ENCODE measurements at places on chromosomes 1 and 21.
A peak's percentile ranks its signal among the peaks of the same experiment; 100 is the strongest.

- DNase-seq, result no peak
Measured at GRCh38 chr1:245679821-245680780, 525.3 kb downstream of the KIF26B start.

DNA sequence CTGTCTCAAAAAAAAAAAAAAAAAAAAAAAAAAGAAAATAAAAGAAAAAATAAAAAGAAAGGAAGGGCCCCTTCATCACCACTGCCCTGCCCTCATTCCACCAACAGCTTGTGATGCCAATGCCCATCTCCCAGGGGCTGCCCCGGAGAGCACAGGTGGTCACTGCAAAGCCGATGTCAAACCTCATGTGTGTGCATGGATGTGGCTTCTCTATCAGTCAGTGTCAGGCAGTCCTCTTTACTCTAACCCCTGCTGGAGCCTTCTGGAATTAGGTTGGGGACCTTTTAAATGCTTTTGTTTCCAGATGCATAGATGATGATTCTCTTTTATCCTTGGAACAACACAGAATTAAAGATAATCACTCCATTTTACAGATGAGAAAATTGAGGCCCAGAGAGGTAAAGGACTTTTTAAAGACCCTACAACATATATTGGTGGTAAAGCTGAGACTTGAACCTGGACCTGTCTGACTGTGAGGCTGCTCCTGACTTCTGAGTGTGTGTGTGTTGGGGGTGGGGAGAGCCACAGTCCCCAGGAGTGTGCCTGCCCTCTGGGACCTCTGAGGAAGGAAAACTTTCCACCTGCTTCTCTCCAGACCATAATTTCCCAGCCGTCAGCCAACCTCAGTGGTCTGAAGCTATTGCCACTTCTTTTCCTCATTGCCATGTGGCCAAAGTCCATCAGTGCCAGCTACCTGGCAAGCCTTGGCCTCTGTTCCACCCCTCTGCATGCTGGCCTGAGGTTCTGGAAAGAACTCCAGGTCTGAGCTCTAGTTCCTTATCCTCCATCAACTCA is 3.0 kb upstream of the TMEM54 start:
- no peak for DNase-seq

GRCh38 chr1:201750934-201751333 is 78.0 kb upstream of the IPO9 start:
- DNase-seq, result no peak

GRCh38 chr1:232780354-232780753 is 24.9 kb upstream of the MAP10 start:
- no peak for DNase-seq

DNA sequence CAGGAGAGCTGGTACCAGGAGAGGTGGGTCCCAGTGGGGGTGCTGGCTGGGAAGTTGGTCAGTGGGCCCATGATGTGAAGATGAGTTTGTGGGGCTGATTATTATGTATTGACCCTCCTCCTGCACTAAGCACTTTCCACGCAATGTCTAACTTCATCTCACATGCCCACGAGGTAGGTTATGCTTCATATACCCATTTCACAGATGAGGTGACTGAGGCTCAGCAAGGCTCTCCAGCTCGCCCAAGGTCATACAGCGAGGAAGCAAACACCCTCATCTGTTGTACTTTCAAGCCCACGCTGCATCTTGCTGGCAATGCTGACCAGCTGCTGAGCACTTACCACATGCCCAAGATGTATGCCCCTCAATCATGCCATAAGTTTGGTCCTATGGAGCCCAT is 175.8 kb downstream of the GRIK3 start:
- no peak for DNase-seq

GRCh38 chr1:105894006-105894405 is 1162.5 kb upstream of the PRMT6 start:
- DNase-seq, result no peak

DNA sequence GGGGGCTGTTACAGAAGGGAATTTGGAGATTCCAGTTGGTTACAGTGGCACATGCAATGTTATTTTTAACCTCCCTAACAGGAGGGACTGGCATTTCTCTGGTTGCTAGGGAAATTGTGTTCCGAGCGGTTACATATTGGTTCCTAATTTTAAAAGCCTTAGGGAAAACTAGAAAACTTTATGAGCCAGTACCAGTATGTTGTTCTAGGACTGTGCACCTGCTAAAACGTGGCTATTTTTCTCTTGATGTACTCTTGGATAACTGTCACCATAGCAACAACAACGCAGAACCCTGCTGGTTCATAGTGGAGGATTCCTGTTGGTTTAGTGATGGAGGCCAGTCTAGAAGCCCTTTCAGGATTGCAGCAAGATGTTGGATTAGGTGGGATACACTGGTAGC is 68.9 kb upstream of the PGBD5 start:
- DNase-seq, result no peak

- DNase-seq, result no peak
Measured at GRCh38 chr1:64498325-64498724, 28.4 kb downstream of the CACHD1 start.

DNA sequence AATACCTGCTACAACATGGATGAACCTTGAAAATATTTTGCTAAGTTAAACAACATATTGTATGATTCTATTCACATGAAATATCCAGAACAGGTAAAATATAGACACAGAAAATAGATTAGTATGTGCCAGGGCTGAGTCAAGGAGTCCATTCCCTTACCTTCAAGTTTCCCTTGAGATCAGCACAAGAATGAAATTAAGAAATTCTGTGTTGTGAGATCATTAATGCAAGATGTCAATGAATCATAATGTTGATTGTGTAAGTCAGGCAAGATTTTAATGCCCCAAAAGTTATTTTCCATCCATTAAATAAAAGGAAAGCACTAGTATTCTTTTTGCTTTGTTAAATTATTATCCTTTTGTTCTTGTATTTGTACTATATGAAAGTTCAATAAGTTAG is 139.4 kb downstream of the MRPL39 start:
- no peak for DNase-seq

- DNase-seq, result peak; percentile 17
Measured at GRCh38 chr21:44551340-44551961, at the start of gene KRTAP10-2. Gene KRTAP10-2, minus strand, starts transcription at chr21:44551505. Its CDS starts 47 bp downstream, at chr21:44551458.

- no peak for DNase-seq
Measured at GRCh38 chr1:35763201-35763600, 6.6 kb downstream of the CLSPN start.

DNA sequence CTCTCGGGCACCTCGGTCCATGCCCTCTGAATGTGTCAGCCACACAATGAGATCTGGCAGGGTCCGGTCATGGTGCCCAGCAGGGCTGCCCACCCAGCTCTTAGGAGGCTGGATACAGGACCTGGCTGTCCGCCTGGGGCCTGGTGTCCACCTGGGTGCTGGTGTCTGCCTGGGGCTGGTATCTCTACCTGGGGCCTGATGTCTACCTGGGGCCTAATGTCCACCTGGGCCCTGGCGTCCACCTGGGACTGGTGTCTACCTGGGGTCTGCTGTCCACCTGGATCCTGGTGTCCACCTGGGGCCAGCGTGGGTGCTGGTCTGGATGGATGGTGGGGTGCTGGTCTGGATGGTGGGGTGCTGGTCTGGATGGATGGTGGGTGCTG is 45.1 kb upstream of the ACTRT2 start:
- no peak for DNase-seq

DNA sequence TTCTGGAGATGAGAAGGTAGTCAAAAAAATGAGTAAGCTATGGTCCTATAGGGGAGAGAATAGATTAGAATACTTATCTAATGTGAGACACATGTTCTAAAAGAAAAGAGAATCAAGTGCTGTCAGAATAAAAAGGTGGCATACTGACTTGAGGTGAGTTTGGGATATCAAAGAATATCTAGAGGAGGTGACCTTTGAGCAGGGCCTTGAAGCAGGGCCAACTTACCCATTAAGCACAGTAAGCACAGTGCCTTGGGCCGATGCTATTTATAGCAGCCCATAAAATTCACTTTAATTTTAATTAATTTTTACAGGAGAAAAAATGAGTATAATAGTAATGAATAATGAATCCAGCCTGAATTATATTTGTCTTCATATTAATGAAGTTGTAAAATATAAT is 92.2 kb downstream of the XPR1 start:
- DNase-seq, result no peak

- no peak for DNase-seq
Measured at GRCh38 chr1:31144442-31144841, 78.9 kb upstream of the PUM1 start.

DNA sequence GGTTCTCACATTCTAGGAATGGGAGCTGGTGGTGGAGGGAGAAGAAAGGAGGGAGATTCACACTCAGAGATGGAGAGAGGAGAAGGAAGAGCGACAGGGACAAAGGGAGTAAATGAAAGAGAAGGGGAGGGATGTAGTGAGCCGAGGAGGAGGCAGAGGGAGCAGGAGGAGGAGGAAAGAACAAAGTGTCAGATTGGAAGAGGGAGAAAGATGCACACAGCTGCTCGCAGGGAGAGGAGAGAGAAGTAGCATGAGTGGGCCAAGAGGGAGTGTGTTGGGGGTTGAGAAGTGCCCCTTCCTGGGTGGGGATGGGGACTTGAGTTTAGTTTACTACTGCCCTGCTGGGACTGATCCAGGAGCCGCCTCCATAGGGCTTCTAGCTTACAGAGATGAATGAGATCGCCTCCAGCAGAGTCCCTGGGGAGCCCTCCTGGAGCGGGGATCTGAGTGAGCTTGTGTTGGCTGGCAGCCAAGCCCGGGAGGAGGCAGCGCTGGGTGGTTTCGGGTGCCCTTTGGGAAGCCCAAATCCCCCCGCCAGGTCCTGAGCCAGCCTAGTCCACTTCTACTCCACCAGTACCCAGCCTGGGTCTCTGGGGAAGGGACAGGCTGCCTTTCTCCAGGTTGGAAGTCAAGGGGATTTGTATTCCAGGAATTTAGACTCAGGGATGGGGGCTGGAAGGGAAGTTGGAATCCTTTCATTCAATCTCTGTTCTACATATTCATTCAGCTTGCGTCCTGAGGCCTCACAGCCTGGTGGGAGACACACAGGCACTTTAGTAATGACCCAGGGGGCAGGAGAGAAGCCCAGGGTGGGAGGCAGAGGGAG is 20.9 kb downstream of the PTPRU start:
- no peak for DNase-seq

GRCh38 chr21:42455754-42456440 is 40.1 kb downstream of the RSPH1 start:
- DNase-seq, result no peak

GRCh38 chr1:2561898-2562895 is 6.0 kb downstream of the TNFRSF14 start:
- peak; percentile 58 for DNase-seq

GRCh38 chr1:60160141-60160540 is 86.6 kb upstream of the C1orf87 start:
- DNase-seq, result no peak

GRCh38 chr1:52550447-52550846 is 2.4 kb downstream of the TUT4 start:
- DNase-seq, result no peak

DNA sequence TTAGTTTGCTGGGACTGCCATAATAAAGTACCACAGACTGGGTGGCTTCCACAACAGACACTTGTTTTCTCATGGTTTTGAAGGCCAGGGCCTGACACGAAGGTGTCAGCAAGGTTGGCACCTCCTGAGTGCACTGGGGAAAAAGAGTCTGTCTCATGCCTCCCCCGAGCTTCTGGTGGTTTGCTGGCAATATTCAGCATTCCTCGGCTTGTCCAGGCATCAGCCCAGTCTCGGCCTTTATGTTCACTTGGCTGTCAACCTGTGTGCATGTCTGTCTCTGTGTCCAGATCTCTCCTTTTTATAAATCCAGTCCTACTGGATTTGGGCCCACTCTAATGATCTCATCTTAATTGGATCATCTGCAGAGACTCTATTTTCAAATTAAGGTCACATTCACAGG is 72.6 kb downstream of the DOP1B start:
- DNase-seq, result no peak

DNA sequence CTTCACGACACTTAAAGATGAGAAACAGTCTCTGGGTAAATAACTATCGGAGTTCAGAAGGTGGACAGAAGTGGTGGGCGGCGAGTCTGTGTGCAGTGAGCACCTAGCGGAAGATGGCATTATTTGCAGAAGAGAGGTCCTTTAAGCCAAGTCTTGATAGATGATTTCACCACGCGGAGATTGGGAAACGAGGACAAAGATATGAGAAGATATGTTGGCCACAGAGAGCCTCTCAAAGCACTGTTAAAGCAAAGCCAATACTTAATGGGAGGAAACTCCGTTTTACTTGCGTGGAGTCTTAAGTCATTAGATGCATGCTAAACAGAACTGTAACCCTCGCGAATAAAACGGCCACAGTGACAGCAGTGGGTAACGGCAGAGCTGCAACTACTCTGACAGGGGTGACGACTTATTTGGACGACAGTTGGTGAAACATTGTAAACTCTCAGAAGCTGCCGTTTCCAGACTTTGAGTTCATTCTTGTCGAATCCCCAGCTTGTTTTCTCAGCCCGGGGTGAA is 577 bp upstream of the CEP350 start:
- peak; percentile 53 for DNase-seq

- DNase-seq, result no peak
Measured at GRCh38 chr1:33167650-33168447, 14.0 kb downstream of the TRIM62 start.

- no peak for DNase-seq
Measured at GRCh38 chr1:114386129-114387009, 124.6 kb downstream of the TRIM33 start.

DNA sequence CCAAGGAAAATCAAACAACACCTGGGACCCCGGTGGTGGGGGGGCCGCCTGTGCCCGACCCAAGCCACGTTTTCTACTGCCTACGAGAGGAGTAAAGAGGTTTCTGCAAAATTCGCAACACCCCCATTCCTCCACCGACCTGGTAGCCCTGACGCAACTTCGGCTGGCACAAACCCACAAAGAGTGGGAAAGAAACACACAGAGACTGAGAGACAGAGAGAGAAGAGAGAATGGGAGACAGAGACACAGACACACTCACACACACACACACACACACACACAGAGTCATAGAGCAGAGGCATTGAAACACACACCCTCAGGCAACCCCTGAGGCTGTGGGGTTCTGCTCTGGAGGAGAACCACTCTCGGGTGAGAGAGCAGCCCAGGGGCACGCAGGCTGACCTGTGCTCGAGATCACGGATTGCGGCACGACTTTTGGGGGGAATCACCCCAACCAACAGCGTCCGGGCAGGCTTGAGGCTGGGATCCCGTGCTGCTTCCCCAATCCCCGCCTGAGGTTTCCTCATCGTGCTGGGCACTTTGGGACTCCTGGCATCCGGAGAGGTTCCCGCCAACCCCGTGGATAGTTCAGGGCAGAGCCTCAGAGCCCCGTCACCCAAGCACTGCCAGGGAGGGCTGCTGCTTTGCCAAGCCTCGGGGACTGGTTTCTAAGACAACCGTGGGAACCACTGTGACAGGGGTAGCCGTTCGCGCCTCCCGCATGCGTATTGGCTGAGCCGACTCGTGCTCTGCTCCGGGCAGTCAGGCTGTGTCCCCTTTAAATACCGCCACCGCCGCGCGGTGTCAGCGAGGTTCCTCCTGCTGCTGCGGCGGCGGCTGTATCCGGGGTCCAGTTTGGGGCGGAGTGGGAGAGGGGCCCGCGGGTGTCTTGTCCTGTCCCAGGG is 682.4 kb upstream of the TPTE start:
- no peak for DNase-seq

GRCh38 chr1:924656-925560 is 1.2 kb downstream of the SAMD11 start:
- no peak for DNase-seq

- no peak for DNase-seq
Measured at GRCh38 chr1:228279011-228279721, 71.3 kb downstream of the OBSCN start.

- DNase-seq, result no peak
Measured at GRCh38 chr1:186628910-186629309, 51.3 kb downstream of the PTGS2 start.

- DNase-seq, result peak; percentile 72
Measured at GRCh38 chr1:27383039-27383605, at the start of gene CD164L2. Gene CD164L2, minus strand, starts transcription at chr1:27383333. Its CDS starts 94 bp downstream, at chr1:27383239.

Measured in stimulated activated CD8-positive, alpha-beta memory T cell treated with anti-CD3 and anti-CD28 coated beads, Interleukin-4, amount 100 ng/mL, for 48 hours (primary cell).